ENCODE measurements at places on chromosomes 1 and 21. TPM values are rescaled to one million over a fixed set of nuclear protein-coding genes. Genes with fewer than 3 reads are reported as not detected.

TTLL10 gene
- not detected for total RNA-seq

DCST1 gene
- total RNA-seq = not detected

TMEM240 gene
- 5.1 TPM for total RNA-seq

GNG4 gene
- total RNA-seq = not detected

RBP7 gene
- 302 TPM for total RNA-seq

CD53 gene
- total RNA-seq = 21.7 TPM

CCDC190 gene
- total RNA-seq = not detected

CLCNKB gene
- total RNA-seq = 0.44 TPM

EFNA3 gene
- total RNA-seq = 0.44 TPM
